ENCODE measurements at places on chromosomes 2 and 18.
A peak's percentile ranks its signal among the peaks of the same experiment; 100 is the strongest.

- no peak for DNase-seq
Observed at GRCh38 chr2:204972606-204973336, 427.5 kb downstream of the PARD3B start.

- DNase-seq: no peak
Observed at GRCh38 chr18:45980229-45980628, 13.1 kb upstream of the EPG5 start.

GRCh38 chr2:223095207-223095606 lies 43.2 kb downstream of the KCNE4 start:
- no peak for DNase-seq

DNA sequence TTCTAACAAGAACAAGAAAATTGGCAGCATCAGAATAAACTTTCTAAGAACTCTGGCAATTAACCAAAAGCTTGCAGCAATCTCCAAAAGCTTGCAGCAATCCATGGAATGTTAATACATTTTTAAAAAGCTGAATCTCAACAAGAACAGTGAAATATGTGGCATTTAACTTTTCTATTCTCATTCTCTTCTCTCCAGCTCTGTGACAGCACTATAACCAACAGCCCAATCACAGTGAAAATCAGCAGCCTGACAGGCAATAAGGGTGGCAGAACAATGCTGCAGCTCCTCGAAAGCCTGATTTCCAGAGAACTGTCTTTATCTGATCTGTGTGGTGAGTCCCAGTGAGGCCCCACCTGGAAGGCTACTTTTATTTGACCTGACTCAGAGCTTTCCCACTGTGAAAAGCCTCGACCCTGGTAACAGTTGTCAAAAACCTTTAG lies 60.0 kb downstream of the TMEM131 start:
- DNase-seq: peak; percentile 91

GRCh38 chr2:42227491-42227890 lies 58.3 kb downstream of the EML4 start:
- no peak for DNase-seq

DNA sequence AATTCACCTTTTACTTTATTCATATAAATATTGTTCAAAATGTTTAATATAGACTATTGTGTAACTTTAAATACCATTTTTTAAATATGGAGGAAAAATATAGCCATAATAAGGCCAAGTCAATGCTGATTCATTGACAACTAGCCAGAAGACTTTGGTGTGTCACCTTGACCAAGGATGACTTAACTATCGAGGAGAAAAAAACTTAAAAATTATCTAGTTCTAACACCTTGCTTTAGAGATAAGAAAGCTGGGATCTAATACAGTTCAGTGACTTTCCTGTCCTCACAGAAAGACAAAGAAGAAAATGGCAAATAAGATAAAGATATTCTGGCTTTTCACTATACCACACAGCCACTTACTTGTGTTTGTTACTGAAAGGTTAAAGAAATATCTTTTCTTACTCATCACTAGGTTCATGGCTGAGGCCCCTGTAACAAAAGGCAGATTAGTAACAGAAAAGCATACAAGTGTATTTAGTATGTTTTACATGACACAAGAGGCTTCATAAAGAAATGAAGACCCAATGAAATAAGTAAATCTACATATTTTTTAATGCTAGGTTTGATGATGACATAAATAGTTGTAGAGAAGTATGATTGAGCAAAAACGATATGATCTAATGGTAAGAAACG lies 65.9 kb upstream of the LRRTM1 start:
- no peak for DNase-seq

- DNase-seq: no peak
Observed at GRCh38 chr18:22539051-22539765, 121.5 kb upstream of the CTAGE1 start.

- no peak for DNase-seq
Observed at GRCh38 chr2:216429428-216429827, 17.1 kb downstream of the SMARCAL1 start.

DNA sequence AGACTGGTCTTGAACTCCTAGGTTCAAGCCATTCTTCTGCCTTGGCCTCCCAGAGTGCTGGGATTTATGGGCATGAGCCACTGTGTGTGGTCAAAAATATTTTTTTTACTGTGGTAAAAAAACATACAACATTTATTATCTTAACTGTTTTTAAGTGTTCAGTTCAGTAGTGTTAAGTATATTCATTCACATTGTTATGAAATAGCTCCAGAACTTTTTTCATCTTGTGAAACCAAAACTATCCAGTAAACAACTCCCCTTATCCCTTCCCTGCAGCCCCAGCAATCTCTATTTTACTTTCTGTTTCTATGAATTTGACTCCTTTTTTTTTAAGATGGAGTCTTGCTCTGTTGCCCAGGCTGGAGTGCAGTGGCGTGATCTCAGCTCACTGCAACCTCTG lies 9.3 kb downstream of the RMC1 start:
- no peak for DNase-seq

- DNase-seq: no peak
Observed at GRCh38 chr18:49072940-49073339, 122.2 kb upstream of the SMAD7 start.

- DNase-seq: no peak
Observed at GRCh38 chr2:181319286-181319685, 137.9 kb upstream of the ITGA4 start.

DNA sequence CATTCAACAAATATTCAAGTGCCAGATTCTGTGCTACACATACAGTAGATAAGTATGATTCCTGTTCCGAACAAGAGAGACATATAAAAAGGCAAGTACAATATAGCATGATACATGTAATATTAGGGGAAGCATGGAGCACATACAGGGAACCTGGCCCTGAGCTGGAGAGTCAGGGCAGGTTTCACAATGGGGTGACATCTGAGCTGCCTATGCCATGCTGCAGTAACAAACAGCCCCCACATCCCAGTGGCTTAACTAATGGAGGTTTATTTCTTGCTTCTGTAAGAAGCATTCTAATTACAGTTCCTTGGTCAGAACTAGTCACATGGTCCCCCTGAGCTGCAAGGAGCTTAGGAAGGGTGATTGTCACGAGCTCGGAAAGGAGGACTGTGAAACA lies 27.3 kb upstream of the TACR1 start:
- DNase-seq: no peak

DNA sequence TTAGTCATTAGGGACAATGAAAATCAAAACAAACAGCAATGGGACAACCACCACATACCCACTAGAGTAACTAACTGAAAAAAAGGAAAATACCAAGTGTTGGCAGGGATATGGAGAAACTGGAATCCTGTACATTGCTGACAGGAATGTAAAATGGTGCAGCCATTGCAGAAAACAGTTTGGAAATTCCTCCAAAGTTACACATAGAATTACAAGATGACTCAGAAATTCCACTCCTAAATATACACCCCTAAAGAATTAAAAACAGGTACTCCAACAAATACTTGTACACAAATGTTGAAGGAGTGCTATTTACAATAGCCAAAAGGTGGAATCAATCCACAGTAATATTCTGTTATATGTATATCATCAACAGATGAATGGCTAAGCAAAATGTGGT lies 110.9 kb downstream of the ROCK1 start:
- no peak for DNase-seq

- DNase-seq: no peak
Observed at GRCh38 chr2:63818271-63818670, 23.4 kb upstream of the UGP2 start.

DNA sequence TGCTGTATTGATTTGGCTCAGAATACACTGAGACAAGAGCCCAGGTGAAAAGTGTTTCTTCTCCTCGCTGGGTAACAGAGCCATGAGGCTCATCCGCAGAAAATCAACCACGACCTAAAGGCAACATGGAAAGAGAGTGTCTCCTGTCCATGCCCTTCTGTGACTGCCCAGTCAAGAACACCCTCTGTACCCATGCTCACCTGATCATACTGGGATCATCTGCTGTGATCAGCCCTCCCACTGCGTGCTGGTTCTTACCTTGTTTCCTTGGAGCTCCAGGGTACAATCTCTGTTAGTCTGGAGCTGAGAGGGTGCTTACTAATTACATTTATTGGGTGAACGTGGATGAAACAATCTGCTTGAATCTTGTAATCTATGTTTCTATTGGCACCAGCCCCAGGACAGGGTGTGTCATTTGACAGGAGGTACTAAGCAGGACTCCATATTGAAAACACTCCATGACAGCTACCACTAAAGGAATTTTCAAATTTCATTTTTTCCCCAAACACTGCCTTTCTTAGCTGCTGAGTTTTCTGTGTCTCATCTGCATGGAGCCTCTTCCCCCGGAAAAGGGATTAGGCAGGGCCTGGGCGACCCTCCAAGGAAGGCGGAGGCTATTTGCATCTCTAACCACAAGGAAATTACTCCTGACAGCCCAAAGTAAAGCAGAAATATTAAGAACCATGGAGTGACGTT lies 39.7 kb upstream of the GRP start:
- no peak for DNase-seq

- DNase-seq: no peak
Observed at GRCh38 chr2:15628899-15629855, 37.5 kb downstream of the DDX1 start.

GRCh38 chr2:165196411-165196810 lies 7.4 kb downstream of the SCN3A start:
- no peak for DNase-seq

GRCh38 chr2:12514168-12514567 lies 202.6 kb upstream of the TRIB2 start:
- DNase-seq: no peak

DNA sequence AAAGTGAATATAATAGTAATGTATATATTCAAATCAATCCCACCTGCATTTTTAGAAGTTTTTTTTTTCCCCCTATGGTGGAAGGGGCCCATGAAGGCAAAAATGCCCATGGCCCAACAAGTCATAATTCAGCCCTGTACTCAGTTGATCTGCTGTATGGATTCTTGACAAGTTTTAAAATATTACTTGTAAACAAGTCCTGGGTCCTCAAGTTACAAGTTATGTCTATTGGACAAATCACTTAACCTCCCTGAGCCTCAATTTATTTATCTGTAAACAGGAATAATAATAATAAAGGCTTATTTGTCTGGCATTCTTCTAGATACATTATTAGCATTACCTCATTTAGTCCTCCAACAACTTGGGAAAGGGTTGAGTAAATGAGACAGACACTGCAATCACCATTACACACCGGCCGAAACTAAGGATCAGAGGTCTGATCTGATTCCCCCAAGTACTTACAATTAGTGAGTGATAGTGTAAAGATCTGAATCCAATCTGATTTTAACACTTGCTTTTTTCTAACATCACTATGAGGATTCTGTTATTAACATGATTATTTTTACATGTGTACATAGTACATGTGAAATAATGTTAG lies 66.1 kb downstream of the PDE1A start:
- DNase-seq: no peak

DNA sequence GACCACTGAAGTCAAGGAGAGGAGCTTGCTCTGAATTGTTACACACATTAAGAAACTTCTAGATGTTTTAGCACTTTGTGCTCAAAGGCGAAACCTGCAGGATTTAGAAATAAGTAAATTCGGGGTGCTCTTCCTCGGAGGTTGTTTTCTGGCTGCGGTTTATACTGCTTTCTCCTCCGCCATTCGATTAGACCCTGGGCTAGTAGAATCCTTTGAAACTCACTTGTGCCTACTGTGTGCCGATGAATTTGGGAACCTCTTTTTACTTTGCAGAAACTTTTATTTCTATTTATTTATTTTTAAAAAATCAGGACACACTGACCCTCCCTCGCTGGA lies 3.5 kb downstream of the MEIS1 start:
- DNase-seq: no peak

- DNase-seq: no peak
Observed at GRCh38 chr2:21372654-21373053, 248.9 kb downstream of the TDRD15 start.

GRCh38 chr2:20370191-20370590 lies 19.5 kb upstream of the PUM2 start:
- DNase-seq: no peak

Measured in islet precursor cell (in vitro differentiated cells).